Posterior cingulate gyrus (tissue), 11 donors: ENCODE measurements at places on chromosomes 2 and 18.

- DNase-seq = no peak
Measured at GRCh38 chr2:71697106-71698004, 244.0 kb downstream of the DYSF start.

GRCh38 chr18:7987284-7987976, 420.3 kb downstream of the PTPRM start:
- DNase-seq = no peak

GRCh38 chr2:54652540-54652939, 70.9 kb upstream of the EML6 start:
- DNase-seq = no peak

DNA sequence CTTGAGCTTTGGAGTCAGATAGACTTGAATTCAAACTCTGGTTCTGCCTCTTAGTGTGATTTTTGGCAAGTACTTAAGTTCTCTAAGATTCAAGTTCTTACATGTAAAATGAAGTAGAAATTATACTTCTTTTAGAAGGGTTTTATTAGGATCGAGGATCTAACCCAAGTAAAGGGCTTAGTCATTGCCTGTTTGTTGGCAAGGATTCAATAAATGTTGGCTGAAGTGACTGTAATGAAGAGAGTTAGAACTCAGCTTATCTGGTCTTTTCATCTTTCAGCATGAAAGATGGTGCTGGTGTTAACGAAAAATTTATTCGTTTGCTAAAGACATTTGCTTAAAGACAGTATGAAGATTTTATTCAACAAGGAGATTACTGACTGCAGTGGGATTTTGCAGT, 315.9 kb upstream of the THUMPD2 start:
- no peak for DNase-seq

DNA sequence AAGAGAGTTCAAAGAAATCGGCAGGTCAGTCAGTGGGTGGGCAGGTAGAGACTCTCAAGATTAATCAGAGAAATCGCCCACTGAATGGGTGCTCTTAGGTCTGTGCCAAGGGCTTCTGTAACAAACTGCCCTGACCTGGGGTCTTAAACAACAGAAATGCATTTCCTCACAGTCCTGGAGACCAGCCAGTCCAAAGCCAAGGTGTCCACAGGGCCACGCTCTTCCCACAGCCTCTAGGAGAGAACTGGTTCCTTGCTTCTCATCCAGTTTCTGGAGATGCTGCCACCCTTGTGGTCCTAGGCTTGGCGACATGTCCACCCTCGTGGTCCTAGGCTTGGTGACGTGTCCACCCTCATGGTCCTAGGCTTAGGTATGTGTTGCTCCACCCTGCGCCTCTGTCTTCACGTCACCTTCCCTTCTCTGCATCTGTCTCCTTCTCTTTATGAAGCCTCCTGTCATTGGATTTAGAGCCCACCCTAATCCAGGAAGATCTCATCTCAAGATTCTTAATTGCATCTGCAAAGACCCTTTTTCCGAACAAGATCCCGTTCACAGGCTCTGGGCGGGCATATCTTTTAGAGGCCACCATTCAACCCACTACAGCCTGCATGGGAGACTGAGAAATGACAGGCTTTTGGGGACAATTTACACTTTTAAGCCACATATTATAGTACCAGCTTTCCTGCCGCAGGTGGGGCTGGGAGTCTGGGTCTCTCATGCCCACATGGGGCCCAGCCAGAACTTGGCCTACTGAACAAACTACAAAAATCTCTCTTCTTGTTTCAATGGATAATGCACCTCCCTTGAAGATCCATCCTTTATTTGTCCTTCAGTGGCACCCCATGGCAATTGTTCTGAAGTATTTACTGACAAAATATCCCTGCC, 161.3 kb downstream of the ASB1 start:
- DNase-seq = no peak

DNA sequence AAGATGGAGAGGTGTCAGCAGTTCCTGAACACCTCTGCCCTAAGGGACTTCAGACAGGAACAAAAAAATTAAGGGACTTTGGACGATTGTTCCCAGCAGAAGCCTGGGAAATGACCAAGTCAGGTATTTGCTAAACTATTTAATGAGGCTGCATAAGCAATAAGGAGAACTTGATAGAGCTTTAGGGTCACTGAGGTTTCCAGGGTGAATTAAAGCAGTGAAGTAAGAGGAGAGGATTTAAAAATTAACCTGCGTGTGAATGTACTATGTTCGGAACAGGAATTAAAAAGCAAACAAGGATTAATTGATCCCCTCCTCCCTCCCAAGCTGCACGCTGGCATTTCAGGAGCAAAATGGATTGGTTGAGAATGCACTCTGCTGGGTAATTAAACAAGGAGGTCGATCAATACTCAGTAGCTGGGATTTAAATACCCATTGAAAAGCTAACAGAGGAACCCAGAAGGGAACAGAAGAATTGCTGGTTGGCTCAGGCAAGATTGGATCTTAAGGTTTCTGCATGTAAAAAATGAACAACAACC, 157.2 kb downstream of the RNF152 start:
- no peak for DNase-seq

DNA sequence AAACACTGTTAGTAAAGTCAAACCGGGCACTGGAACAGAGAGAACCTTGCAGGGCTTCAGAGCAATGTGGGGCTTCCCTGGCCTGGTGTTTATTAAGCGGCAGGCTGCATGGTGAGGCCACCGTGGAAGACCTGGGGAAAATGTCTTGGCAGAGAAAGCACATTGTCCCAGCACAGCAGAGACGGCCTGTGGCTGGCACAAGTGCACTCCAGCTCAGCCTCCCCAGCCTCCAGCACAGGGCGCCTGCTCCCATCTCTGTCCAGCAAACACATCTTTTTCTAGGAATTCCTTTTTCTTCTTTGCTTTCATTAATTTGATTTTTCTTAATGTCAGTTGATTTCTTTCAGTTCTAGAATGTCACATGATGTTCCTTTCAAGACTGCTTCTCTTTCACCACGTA, 138.2 kb upstream of the NFATC1 start:
- DNase-seq = no peak

DNA sequence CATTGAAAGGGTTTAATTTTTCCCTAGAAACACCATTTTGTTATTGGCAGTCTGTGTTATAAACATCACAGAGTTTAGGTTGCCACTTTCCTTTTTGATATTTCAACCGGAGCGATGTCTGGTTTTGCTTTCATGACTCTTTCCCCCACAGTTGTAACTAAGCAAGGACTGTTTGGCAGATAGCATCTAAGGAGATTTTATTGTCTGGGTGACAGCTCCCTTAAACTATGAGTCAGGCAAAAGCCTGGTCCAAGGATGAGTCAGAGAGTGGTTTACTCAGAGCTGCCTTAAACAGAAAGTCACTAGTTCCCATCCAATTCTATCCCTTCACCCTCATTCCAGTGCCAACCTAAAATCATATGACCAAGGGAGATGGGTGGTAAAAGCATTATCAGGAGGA, 341.6 kb upstream of the VWC2L start:
- no peak for DNase-seq

DNA sequence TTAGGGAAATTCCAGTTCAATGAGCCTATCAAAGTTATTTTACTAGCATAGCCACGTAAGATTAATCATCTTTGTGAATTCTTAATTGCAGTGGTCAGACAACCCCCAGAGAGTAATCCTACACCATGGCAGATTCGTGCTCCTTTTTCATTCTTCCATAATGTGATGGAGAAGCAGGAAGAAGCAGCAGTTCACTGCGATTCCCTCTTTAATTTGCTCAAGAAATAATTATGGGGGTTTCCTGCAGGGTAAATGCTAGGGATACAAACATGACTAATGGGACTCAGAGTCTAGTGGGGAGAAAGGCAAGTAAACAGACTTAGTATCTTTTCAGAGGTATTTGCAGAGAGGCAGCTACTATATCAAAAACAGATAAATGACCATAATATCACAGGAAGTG, 175.8 kb upstream of the HNRNPA3 start:
- DNase-seq = no peak

GRCh38 chr2:227864161-227864756, 7.2 kb upstream of the DAW1 start:
- DNase-seq = no peak

- no peak for DNase-seq
Measured at GRCh38 chr18:11290786-11291185, 141.4 kb upstream of the PIEZO2 start.

GRCh38 chr2:73307720-73308119, 14.4 kb upstream of the EGR4 start:
- no peak for DNase-seq

DNA sequence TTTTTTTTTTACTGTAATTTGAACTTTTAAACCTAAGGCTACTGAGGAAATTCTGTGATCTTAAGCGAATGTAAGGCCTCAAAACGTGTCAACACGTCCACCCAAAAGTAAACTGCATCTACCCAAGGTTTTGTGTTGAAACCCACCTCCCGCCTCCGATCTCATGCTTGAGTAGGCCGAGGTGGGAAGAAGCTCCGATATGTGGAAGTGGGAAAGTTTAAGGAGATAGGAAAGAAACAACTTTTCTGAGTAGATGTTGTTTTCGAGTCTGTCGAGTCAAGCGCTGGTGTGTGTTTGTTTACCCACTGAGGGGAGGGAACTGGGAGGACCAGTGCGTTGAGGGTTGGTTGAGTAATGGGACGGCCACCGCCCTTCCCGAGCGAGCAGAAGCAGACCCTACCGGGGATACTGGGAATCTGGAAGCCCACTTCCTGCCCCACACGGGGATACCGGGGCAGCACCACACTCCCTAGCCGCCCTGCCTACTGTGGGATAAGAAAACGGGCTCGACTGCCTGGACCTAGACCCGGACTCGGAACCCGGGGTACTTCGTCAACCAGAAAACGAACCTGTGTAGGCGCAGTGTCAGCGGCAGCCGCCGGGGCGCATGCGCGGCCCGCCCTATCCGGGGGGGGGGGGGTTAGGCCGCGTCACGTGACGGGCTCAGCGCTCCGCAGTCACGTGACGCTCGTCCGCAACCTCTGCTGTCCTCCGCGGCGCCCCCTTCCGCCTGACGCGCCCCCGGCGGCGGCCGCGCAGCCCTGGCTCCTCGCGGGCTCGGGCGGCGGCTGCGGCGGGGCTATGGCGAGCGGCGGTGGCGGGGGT, at the start of gene RETREG2:
Gene RETREG2, plus strand, starts transcription at position 724 of the 825 bp plus-strand sequence. Its CDS starts 78 bp downstream, at position 802.
- DNase-seq = peak; percentile 65

DNA sequence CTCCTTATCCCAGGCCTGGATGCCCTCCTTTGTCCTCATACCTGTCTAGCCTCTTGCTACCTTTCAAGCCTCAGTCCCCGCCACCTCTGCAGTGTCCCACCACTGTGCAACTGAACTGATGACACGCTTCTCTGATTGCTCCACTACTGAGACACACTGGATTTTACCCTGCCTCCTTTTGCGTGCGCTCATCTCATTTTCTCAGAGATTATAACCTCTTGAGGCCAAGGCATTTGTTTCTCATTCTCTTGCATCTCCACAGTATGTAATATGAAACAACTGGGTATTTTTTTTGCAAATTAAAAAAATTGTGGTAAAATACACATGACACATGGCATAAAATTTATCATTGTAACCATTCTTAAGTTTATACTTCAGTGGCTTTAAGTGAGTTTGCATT, 95.4 kb downstream of the PRKCE start:
- DNase-seq = no peak

DNA sequence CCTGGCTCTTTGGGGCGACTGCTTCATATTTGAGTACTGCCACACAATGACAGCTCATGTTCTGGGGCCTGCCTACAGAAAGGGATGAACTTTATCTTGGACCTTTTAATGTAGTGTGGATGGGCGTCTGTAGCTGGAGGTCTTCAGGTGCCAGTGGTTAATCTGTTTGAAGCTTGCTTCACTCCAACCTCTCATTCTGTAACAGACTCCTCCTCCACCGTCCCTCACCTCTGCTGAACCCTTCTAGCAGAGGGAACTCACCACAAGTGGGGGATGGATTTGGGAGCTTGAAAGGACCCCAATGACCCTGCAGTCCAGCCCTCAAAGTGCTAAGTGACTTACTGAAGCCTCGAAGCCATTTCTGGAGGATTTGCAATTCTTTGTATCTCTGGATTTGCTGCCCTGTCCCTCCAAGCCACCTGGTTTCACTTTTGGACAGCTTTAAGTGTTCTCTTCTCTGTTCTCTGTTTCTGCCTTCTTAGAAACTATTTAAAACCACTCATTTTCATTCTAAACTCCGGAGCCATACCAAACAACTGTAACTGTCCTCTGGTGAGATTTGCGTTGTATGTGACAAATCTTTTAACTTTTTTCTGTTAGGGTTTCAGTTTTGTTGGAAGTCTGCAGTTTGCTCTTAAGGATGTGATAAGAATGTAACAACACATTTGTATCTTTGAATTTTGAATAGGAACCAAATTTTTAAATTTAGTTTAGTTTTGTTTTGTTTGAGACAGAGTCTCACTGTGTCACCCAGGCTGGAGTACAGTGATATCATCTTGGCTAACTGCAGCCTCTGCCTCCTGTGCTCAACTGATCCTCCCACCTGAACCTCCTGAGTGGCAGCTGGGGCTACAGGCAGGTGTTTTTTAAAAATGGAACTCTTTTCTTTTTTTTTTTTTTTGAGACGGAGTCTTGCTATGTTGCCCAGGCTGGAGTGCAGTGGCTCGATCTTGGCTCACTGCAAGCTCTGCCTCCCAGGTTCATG, 37.0 kb upstream of the CASP8 start:
- DNase-seq = no peak

DNA sequence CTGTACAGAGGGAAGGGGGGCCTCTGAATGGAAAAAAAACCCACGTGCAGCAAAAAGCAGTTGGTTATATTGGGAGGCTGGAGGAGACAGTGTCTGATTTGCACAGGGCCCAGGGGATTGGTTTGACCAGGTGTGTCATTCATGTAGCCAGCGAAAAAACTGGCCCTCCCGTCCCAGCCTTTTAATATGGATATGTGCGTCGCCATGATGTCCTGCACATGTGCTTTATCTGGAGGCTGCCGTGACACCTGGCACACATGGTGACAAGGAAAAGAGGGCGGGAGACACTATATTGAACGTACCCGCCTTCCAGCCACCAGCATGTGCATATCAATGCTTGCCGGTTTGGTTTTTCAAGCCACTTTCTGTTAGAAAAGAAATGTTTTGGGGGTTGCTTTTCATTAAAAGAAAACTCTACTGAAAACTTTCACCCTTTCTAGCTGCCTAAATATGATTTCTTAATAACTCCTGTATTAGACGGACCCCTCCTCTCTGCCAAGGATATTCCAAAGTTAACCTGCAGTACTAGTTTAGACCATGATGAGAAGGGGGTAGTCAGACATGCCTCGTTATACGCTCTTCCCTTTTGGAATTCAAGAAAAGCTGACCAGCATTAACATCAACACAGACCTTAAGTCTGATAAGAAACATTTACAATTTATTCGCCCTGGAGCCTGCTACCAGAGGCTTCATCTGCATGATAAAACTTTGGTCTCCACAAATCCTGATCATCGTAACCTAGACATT, 16.2 kb downstream of the SLC25A52 start:
- no peak for DNase-seq

GRCh38 chr18:49460976-49461601, 644 bp upstream of the DYM start:
- DNase-seq = no peak
